Stimulated activated naive CD8-positive, alpha-beta T cell treated with anti-CD3 and anti-CD28 coated beads, Interleukin-15, amount 100 ng/mL, for 72 hours (primary cell): ENCODE measurements at places on chromosomes 3 and 15.

GRCh38 chr3:195052939-195053338, 218.0 kb downstream of the XXYLT1 start:
- DNase-seq: no peak

DNA sequence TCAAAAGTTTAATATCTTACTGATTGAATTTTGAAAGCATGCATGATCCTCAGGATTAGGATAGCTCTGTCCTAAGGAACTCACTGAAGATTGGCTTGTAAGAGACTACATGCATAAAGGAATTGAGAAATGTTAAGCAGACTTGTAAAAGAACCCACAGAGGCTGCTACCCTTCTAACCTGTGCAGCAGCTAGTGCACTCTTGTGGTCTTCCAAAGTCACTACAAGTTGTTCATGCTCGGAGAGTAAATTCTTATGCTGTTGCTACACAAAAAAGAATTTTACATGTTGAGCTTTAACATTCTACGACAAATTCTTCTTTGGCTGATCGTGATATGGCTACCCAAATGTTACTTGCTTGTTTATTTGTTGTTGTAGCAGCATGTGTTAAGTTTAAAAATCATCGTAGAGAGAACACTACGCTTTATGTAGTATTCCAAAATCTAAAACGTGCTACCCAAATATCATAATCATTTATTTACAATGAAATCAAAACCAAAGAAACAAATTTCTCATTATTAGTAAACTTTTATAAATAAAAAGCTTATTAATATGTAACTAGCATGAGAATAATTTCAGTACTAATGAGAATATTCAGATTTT, 55.0 kb downstream of the GOLIM4 start:
- DNase-seq: no peak

DNA sequence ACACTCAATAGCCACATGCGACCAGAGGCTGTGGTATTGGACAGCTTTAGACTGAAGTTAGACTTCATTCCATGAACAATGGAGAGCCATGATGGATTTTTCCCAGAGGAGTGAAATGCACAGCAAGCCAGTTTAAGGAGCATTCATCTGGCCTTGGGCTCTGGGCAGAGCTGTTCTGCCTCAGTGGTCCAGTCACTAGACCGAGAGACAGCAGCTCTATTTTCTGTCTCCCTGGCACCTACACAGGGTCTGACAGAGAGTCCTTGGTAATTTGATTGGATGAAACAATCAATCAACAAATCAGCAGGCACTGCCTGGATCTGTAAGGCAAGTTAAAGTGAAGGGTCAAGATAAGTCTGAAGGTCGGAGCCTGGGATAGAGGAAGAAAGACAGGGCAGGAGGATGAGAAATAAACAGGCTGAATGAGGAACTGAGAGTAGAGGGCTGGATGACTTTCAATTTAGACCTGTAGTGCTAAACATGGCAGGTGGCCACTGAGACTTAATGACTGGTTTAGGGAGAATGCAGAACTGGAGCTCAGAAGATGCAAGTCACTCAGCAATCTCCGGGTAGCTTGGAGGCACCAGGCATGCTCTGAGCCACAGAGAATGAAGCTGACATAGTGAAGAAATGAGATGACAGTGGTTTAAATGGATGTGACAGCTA, 98.5 kb upstream of the SLC25A36 start:
- no peak for DNase-seq

GRCh38 chr3:45712434-45713110, 23.4 kb downstream of the SACM1L start:
- no peak for DNase-seq

DNA sequence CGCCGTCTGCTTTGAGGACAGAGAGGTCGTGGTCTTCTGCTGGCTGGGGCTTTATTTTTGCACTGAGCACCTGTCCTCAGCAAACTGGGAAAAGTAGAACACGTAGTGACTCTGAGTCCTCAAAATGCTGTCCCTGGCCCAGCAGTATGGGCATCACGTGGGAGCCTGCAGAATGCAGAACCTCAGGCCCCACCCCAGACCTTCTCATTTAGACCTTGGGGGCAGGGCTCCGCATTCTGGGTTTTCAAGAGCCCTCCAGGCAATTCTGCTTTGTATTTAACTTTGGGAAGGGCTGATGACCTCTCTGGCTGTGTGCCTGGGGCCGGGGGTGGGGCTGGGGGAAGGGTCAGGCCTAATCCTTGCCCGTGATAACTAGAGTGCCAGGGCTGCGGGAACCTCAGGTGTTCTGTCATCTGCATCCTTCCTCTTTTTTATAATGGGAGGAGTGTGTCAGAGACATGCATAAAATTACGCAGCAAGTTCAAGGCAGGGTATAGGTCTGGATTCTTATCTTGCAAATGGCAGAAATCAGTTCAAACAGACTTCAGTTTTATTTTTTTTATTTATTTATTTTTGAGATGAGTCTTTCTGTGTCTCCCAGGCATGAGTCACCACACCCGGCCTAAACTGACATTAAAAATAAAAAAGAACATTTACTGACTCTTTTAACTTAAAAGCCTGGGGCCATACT, 11.1 kb downstream of the SLC6A6 start:
- DNase-seq: no peak

DNA sequence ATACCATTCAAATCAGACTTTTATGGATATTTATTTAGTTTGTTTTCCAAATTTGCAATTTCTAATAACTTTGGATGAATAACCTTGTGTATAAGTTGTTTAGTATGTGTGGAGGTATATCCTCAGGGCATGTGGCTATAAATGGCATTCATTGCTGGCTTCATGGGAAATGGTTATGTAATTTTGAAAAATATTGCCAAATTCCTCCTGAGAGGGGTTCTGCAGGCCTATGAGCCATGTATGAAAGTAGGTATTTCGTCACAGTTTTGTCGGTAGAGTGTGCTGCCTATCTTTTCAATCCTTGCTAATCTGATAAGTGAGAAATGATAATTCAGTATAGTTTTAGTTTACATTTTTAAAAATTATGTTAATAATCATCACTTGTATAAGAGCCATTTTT, 256.4 kb upstream of the ZNF385D start:
- DNase-seq: no peak

- peak; percentile 31 for DNase-seq
Observed at GRCh38 chr3:133038089-133038730, at the start of gene TMEM108. TSS of gene TMEM108 (plus strand) at chr3:133038391.

- no peak for DNase-seq
Observed at GRCh38 chr3:125010393-125010792, 45.4 kb downstream of the HEG1 start.

DNA sequence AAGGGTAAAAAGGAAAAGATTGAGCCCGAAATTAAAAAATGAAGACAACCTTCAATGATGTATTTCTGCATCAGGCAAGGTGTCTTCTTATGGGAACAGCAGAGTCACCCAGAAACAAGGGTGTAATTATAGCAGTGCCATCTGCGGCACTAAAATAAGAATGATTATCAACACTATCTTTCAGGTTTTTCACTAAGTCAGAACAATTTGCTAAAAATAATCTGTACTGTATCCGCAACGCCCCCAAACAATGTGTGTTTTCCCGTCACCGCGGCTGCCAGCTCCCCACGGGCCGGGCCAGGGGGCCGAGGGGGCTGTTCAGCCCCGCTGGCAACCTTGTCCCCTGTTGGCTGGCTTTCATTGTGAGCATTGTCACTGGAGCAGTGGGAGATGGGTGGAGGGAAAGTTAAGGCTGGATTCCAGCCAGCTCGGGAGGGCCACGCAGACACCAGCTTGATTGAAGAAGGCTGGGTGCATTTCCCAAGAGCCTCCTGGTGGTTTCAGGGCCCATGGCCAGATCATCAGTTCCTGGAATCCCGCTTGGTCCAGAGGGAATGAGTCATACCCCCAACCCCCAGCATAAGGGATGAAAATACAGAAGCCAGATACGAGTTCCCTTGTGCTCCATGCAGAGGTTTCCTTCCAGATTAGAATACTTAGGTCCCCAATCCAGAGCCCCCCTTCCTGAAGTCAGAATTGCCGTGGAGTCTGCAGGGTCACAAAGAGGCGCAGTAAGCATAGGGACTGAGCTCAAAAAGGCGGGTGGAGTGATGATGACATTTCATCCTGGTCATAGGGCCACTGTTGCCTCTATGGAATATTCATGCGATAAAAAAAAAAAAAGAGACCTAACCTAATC, 90.2 kb upstream of the KLF13 start:
- DNase-seq: no peak

GRCh38 chr3:8769088-8769822, at the start of gene OXTR:
TSS of gene OXTR (minus strand) at chr3:8769613. CDS start at chr3:8768187, 1,426 bp downstream.
- peak; percentile 75 for DNase-seq

GRCh38 chr3:46910166-46910760, 32.7 kb downstream of the PTH1R start:
- no peak for DNase-seq

GRCh38 chr3:46713898-46714552, 3.6 kb downstream of the PRSS50 start:
- no peak for DNase-seq

- DNase-seq: no peak
Observed at GRCh38 chr3:32137870-32138269, 31.4 kb downstream of the GPD1L start.

GRCh38 chr3:112781599-112781998, 65.1 kb downstream of the CD200R1L start:
- DNase-seq: no peak

GRCh38 chr3:66021731-66022131, 17.0 kb downstream of the MAGI1 start:
- no peak for DNase-seq

DNA sequence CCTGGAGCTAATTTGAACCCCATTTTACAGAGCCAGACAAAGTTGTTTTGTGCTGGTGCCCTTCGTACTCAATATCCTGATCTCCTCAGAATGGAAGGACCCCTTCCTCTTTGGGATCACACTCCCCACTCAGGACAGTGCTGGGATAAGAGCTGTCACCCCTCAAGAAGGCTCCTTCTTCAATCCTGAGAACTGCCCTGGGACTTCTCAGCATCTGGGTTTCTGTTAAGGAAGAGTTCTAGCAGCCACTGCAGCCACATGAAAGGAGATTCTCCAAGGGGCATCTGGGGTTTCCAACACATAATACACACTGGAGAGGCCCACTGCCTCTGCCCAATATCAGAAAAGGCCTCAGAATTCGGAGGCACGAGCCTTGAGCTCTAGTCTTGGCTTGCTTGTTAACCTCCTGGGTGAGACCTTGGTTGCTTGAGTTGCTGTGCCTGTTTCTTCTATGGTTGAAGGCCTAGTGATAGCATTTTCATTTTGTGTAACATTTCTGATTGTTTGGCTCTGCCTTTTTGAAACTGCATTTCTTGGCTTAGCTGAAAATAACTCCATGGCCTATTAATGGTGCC, 78.8 kb upstream of the NMNAT3 start:
- DNase-seq: no peak

GRCh38 chr15:43895586-43895985, 68.8 kb downstream of the WDR76 start:
- DNase-seq: no peak

DNA sequence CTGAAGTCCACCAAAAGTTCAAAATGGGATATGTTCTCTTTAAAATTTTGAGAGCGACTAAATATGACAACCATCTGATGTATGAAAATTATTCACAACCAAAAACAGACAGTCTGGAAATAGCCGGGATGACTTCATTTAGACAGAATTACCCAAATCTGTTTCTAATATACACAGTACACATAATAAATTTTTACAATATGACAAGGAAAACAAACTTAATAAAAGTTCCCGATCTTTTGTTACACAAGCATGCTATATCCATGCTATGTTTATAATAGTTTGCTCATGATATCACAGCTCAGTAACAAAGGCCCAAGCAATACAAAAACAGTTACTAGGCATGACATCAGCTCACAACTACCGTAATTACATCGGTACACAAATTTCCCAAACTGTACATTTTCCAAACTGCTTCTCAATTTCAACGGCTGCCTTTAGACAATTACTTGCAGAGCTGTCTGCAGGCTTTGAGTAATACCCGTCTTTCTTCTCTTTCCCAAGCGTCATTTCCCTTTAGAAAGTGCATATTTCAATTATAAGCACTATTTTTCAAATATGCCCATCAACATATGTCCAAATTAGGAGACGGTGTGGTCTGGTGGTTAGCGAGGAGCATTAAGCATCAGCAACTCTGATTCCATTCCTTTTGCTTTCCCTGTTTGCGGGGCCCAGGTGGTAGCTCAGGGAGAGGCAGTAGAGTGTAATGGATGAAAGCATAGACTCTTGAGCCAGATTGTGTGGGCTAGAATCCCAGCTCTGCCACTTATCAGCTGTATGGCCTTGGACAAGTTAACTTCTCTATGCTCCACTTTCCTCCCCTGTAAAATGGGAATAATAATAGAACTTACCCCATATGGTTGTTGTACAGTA, 481.2 kb downstream of the FOXP1 start:
- DNase-seq: no peak

DNA sequence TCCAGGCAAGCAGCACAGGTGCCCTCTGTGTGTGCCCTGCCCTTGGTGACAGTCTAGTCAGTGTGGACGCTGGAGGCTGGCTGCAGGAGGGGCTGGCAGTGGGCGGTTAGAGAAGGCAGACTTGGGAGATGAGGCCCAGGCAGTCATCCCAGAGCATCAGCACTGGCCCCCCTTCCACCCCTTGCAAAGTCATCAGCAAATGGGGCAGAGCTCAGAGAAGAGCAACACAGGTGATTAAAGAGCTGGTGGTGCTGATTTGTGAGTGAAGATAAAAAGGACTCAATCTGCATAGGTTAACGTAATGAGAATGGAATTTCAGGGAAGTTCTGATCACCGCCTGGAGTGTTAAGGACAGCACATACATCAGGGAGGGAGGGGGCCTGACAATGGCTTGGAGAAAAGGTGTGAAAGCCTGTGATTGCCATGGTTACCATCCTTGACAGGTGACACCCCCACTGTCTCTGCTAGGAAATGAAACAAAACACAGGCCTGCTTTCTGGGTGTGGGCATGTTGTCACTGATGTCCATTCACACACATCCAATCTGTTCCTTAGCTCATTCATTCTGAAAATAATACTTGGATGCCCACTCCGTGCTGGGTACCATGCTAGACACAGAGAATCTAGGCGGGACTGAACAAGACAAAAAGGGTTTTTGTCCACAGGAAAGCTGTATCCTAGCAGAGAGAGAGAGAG, 269.6 kb upstream of the ST8SIA2 start:
- DNase-seq: no peak

DNA sequence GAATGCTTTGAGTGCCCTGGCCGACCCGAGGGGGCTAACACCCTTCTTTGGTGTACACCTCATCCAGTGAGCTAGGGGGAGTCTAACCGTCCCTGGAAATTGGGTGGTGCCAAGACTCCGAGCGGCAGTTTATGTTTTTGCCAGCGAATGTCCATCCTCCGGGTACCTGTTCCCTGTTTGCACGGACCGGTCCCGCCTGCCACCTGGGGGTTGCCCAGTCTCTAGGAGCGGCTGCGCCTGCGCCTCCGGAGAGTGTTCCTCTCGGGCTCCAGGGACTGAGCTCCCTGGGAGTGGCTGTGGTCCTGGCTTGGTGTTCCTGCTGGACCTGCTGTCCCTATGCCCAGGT, 913 bp upstream of the WNT7A start:
- DNase-seq: no peak

DNA sequence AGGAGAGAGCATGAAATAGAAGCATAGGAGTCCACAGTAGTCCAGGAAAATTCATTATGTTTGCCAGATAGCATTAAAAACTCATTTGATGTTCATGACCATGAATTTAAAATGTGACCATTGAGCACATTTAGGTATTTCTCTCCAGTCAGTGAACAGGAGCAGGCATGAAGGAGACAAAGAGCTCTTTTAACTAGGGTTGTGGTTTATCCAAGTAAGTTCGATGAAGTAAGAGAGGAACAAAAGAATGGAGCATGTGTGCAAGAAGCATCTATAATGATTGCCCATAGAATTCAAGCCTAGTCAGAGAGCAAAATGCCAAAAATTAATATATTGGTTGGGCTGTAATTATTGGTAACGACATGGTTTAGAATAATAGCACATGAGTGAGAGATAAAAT, 342.1 kb upstream of the CCDC54 start:
- no peak for DNase-seq
